T-helper 22 cell (primary cell): ENCODE measurements at places on chromosomes 11 and 22.

- DNase-seq, result no peak
These were observed 21.5 kb downstream of the RANGAP1 start for GRCh38 chr22:41264408-41264941.

GRCh38 chr11:119434591-119435330, 11.8 kb upstream of the THY1 start:
- no peak for DNase-seq

DNA sequence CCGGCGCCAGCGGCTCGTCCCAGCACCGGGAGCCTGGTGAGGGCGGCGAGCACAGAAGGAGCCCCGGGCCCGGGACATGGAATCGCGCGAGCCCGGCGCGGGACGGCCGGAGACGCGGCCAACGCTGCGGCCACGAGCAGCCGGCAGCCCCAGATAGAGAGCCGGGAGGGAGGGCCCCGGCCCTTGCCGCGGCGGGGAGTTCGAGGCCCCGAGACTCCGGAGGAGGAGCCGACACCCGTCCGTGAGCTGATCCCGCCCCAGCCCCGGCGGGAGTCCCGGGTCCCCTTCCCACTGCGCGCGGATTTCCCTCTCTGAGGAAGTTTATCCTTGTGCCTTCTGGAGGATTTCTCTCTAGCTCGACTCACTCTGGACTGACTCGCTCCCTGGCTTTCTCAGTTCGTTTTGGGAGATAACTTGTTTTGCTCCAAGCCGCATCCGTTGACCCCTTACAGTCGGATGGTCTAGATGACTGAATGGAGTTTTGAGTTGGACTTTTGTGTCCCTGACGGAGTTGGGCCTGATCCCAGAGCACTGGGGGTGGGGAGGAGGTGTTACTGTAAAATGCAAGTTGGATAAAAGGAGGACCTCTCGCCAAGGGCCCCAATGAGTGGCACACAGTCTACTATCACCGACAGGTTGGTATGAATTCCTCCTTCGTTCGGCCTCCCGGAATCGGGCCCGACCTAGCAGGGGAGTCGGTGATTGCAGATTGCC, 585 bp downstream of the ARHGEF12 start:
- no peak for DNase-seq

- DNase-seq, result peak; percentile 35
These were observed 93.7 kb upstream of the SPON1 start for GRCh38 chr11:13868710-13869397.

DNA sequence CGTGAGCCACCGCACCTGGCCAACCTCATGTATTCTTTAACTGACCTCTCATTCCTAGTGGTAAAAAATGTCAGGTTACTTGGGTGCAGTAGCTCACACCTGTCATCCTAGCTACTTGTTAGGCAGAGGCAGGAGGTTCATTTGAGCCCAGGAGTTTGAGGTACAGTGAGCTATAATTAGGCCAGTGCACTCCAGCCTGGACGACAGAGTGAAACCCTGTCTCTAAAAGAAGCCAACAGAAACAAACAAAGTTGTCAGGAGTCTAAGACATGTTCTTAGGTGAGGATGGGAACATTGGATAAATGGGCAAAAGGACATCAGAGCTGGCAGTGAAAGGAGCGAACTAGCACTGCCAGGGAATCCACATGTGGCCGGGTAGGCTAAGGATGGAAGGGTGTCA, 18.1 kb downstream of the MADD start:
- DNase-seq, result no peak

DNA sequence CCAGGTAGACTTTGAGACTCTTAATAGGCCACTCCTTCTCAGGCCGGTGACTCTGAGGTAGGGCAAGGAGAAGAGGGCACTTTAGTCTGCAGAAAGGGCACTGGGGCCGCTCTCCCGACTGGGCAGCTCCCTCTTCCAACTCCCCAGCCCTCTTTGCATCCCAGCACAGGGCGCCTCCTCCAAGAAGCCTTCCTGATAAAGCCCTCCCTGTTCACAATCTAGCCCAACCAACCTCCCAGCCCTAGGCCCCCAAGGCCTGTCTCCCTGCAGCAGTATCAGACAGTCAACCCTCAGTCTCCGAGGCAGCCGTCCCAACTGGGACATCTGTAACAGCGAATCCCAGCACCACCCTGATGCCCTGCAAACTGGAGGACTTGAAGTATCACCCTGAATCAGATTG, 14.3 kb upstream of the PDE2A start:
- no peak for DNase-seq

GRCh38 chr11:95595973-95596489, 193.6 kb downstream of the FAM76B start:
- DNase-seq, result no peak

DNA sequence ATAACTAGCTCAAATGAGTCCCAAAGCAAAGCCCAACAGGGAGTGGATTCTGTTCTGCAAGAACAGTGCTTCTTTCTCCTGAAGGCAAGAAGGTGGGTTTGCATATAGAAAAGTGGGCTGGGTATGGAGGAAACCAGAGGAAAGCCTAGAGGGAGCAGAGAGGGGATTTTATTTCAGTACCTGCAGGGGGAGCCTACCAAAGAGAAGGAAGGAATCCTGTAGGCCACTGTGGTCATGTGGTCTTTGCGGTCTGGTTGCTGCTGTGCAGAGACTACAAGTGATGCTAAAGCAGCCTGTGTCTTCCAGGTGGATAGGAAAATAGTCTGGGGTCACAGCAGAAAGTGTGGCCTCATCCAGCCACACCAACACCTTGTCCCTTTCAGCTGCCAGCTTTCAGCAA, 33.2 kb upstream of the ZBTB16 start:
- no peak for DNase-seq

DNA sequence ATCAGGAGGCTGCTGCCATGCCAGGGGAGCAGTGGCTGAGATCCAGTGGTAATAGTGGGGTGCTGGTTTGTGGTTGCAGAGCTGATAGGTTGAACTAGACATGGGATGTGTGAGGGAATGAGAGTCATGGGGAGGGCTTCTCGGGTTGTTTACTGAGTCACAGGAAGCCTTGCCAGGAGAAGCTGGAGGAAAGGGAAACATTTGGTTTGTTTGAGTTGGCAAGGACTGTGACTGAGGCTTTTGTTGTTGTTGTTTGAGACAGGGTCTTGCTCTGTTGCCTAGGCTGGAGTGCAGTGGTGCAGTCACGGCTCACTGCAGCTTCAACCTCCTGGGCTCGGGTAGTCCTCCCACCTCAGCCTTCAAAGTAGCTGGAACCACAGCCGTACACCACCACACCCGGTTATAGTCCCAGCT, 49.3 kb downstream of the CABIN1 start:
- DNase-seq, result no peak

- DNase-seq, result no peak
These were observed 69.1 kb downstream of the FCHSD2 start for GRCh38 chr11:73072935-73073481.

GRCh38 chr11:10107497-10107896, 186.5 kb downstream of the SBF2 start:
- no peak for DNase-seq

GRCh38 chr22:31247726-31248125, 35.6 kb downstream of the LIMK2 start:
- DNase-seq, result no peak

DNA sequence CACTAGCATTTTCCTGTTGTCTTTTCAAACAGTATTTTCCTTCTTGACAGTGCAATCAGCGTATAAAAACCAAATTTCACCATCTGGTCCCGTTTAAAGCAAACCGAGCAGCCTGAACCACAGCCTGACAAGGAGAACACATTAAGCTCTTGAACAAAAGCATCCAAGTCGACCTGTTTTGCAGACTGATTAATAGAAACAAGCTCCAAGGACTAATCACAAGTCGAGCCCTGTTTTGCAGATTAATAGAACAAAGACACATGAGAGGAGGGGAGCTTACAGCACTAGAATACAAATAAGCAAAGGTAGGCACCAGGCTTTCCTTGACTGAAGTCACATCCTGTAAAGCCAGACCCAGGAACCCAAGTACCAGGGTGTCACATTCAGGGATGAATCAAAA, 104.8 kb downstream of the MPPED2 start:
- DNase-seq, result no peak

DNA sequence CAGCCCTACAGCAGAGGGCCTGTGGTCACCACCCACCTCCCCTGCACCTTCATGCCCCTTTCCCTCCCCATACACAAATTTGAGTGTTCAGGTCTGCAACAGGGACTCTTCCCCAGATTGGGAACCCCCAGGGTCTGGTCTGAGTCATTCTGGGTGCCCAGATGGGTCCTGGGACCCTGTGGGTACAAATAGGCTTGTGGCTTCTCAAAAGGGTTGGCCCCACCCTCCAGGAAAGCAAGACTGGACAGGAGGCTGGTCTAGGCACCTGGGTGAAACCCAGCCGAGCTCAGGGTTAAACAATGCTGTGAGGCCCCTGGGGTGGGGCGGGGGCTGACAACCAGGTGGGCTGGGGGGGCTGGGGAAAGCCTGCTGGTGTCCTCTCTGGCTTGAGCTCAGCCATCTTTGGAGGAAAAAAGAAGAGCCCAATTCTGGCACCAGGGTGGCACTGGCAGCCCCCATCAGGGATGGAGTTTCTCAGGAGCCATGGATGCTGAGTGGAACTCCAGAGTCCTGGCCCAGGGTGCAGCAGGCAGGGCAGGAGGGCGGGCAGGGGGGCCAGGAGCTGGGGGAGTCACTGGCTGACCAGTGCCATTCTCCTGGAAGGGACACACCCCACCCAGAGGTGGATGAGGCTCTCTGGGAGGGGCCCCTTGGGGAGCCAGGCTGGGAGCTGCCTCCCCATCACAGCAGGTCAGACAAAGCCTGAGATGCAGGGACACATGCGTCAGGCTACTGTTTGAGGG, 1.1 kb downstream of the SEPTIN5 start:
- no peak for DNase-seq

- DNase-seq, result no peak
These were observed 1.7 kb upstream of the EIF4ENIF1 start for GRCh38 chr22:31491218-31491962.

- no peak for DNase-seq
These were observed 207.7 kb upstream of the LRRC4C start for GRCh38 chr11:41666951-41667653.

- no peak for DNase-seq
These were observed 16.0 kb upstream of the MIF start for GRCh38 chr22:23878219-23878618.
